ENCODE measurements at places on chromosomes 16 and 17.
A peak's percentile ranks its signal among the peaks of the same experiment; 100 is the strongest.

GRCh38 chr16:81432937-81433557 lies 11.6 kb upstream of the CMIP start:
- DNase-seq: peak; percentile 38

DNA sequence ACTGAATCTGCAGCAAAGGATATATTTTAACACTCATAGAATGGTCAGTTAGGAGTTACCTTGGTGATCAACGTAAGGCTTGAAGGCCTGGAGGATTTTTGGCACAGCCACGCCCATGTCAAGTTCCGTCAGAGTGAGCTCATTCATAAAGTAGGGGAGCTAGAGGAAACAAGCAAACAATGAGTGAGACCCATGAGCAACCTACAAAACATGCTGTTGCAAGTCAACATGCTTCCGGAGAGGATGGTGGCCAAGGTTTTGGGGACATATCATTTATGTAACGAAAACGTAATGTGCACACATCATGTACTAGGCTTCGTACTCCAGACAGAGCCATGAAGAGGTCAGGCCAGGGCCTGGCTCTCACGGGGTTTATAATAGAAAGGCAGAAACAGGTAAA lies 41.1 kb upstream of the ERN1 start:
- DNase-seq: no peak

GRCh38 chr16:88686062-88686438 lies 257 bp downstream of the SNAI3 start:
- DNase-seq: no peak

GRCh38 chr16:2090777-2091546 lies 43.2 kb downstream of the TSC2 start:
- peak; percentile 68 for DNase-seq

GRCh38 chr16:4049031-4049430 lies 67.2 kb downstream of the ADCY9 start:
- DNase-seq: no peak

GRCh38 chr17:44749980-44750318 lies 8.8 kb upstream of the ADAM11 start:
- no peak for DNase-seq

GRCh38 chr16:91484-91883 lies 13.5 kb downstream of the MPG start:
- DNase-seq: peak; percentile 75

GRCh38 chr16:67644038-67644437 lies 906 bp upstream of the CARMIL2 start:
- no peak for DNase-seq
